SJCRH30 (cell line): ENCODE measurements at places on chromosomes 6 and 20. TPM values are rescaled to one million over a fixed set of nuclear protein-coding genes. Genes with fewer than 3 reads are reported as not detected.

DNA sequence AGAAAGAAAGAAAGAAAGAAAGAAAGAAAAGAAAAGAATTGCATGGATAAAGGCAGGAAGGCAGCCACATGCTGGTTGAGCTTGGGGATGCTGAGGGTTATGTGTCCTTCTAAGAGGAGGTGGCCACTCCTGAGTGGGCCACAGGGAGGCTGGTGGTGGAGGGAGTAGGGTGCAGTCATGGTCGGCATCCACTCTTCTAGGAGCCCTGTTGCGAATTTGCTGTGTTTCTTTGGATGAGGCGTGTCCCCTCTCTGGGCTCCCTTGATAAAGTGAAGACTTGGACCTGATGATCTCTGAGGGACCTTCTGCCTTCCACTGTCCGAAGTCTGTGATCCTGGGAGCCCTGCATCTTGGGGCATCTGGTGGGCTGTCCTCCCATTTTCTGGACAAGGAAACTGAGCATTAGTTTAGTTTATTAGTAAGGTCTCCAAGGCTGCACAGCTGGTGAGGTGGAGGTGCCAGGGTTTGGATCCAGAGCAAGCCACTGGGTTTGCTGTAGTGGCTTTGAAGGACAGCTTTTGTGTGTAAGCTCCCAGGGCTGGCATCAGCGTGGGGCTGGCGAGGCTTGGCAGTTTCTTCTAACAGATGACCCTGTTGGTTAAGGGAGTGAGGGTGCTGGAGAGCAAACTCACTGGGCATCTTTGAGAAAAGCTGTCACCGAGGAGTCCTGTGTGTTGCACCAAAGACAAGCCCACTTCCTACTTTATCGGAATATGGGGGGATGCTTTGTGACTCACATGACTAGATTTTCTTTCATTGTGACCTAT lies 4.3 kb downstream of the DLGAP4 start:
- H3K27me3 ChIP-seq, result peaks cover 22% of the 10 kb centered on the region
- DNase-seq, result no peak

GRCh38 chr20:57791966-57792365 lies 82.2 kb upstream of the PMEPA1 start:
- peaks cover 53% of the 10 kb centered on the region for H3K4me1 ChIP-seq
- DNase-seq, result peak; percentile 67
- H3K4me3 ChIP-seq, result no peak overlapping the region
- H3K27ac ChIP-seq, result peak overlapping the region; percentile 30; the same call in 1 of the 2 replicates
- no peaks in the 10 kb centered on the region for H3K27me3 ChIP-seq

- no peak overlapping the region; the same call in 1 of the 2 replicates for H3K27ac ChIP-seq
- no peaks in the 10 kb centered on the region for H3K36me3 ChIP-seq
- peaks cover 25% of the 10 kb centered on the region for H3K4me1 ChIP-seq
Observed at GRCh38 chr20:63855363-63856097, 5.8 kb upstream of the ABHD16B start.

DNA sequence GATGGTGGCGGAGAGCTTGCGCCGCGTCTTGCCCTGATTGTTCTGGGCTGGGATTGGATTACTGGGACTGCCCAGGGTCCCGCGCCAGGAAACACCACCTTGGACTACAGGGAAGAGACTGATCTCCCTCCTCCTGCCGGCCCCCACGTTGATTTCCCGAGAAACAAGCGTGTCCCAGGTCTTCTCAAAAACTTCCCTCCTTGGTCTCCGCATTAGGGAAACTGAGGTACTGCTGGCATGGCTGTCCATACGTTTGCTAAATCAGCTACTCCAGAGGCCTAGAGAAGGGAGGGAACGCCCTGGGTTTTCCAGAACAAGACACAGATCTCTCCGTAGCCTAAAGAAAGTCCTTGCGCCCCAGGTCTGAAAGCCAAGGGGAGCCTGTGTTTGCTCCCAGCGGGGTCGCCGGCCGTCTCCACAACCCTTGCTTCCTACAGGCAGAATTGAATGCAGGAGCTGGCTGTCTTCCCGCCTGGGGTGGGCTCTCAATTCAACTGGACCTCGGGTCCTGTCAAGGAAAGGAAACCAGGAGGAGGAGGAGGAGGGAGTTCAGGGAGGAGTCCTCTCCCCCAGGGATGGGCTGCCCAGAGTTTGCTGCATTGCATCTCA lies 29.2 kb downstream of the TFAP2A start:
- no peak overlapping the region for H3K4me3 ChIP-seq
- H3K27me3 ChIP-seq, result no peaks in the 10 kb centered on the region
- H3K4me1 ChIP-seq, result no peaks in the 10 kb centered on the region
- H3K27ac ChIP-seq, result no peak overlapping the region
- no peaks in the 10 kb centered on the region for H3K36me3 ChIP-seq
- DNase-seq, result no peak

GRCh38 chr6:131451321-131452144 lies 121.5 kb upstream of the ARG1 start:
- H3K27ac ChIP-seq, result no peak overlapping the region
- no peaks in the 10 kb centered on the region for H3K27me3 ChIP-seq
- no peaks in the 10 kb centered on the region for H3K36me3 ChIP-seq
- DNase-seq, result no peak

Gene GSTA1
- not detected in 2 replicates for total RNA-seq

Gene RBM24
- total RNA-seq, result 29.3 and 32.2 TPM in 2 replicates
